ENCODE measurements at places on chromosomes 6 and 20.

- no peak for DNase-seq
Measured at GRCh38 chr6:156160795-156161165, 616.4 kb upstream of the ARID1B start.

DNA sequence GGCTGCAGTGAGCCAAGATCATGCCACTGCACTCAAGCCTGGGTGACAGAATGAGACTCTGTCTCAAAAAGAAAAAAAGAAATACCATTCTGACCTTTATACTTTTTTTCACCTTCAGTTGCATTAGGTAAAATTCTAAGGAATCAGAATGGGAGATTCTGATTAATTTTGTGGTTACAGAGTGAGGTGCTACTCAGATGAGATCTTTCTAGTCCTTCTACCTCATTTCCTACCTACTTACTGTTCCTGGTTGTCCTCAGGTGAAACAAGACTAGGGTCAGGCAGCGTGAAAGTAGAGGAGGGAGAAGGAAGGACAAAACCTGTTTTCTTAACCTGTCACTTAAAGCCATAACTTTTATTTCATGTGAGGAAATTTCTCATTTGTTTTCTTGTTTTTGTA lies 63.7 kb downstream of the MTFR2 start:
- no peak for DNase-seq

GRCh38 chr6:1382331-1382882 lies 7.0 kb upstream of the FOXF2 start:
- no peak for DNase-seq

- no peak for DNase-seq
Measured at GRCh38 chr6:27208042-27208441, 39.5 kb upstream of the PRSS16 start.

DNA sequence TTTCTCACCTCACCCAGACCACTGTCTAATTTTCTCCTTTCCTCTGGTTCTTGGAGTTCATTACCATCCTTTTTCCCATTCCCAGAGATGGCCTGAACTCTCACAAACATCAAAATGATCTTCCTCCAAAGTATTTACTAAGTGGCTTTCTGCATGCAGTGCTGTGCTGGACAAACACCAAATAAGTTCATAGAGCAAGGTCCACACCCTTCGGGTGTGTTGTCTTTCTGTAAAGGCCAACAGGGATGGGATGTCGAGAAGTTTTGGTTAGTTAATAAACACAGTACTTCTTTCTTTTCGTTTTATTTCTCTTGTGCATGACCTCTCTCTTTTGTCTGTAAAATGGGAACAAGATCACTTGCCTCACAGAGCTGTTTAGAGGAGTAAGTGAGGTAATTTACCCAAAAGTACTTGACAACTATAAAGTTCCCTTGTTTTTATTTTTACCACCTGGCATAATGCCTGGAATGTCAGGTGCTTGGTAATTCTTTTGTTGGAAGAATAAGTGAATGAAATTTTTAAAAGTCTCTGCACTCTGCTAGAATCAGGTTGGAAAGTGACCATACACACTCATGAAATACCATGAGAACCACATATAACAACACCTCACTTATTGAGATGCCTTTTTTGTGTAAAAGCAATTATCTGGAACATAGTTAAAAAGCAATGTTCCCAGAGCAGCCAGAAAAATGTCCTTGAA lies 22.8 kb upstream of the CCN6 start:
- DNase-seq: no peak

DNA sequence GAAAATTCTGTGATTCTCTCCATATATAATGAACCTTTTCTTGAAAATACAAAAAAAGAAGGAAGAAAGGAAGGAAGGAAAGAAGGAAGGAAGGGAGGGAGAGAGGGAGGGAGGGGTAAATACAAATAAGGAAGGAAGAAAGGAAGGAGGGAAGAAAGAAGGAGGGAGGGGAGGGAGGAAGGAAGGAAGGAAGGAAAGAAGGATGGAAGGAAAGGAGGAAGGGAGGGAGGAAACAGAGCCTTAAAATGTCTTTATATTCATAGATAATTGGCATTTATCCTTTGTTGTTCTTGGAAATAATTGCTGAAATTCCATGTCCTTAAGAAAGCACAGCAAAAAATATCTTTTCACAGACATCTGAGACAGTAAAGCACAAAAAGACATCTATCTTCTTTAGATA lies 40.3 kb downstream of the SAMD3 start:
- no peak for DNase-seq

- DNase-seq: no peak
Measured at GRCh38 chr6:85660181-85660611, 17.5 kb upstream of the SYNCRIP start.

DNA sequence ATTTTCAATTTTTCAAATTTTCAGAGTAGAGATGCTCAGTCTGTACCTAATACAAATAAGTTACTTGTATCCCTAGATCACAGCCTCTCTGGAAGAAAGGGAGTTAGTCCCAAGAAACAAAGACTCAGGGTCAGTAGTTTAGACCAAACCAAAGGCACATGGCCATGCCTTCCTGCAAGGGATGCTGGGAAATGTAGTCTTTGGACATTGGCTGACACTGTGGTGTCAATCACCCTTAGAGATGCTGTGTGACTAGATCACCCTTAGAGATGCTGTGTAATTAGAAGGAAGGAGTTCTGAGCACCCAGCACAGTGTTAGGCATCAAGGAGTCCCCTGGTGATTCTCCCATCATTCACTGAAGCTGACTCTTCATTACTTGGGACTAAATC lies 202.1 kb downstream of the NFATC2 start:
- no peak for DNase-seq

DNA sequence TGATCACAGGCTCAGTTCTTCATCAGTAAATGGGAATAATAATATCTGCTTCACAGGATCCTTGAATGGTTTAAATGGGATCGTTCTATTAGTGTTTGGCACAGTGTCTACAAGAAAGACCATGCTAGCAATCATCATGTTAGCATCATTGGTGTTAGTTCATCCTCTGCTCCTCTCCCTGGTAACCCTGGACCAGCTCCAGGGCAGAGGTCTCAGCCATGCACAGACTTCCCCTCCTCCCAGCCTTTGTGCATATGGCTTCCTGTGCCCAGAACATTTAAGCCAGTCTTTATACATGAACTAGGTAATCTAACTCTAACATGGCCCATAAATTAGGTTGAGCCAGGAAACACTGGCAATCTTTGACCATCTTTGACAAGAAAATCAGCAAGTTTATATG lies 180.2 kb downstream of the EPM2A start:
- no peak for DNase-seq
